ENCODE measurements at places on chromosomes 11 and 22.

GRCh38 chr11:68932358-68932757, 28.7 kb downstream of the IGHMBP2 start:
- DNase-seq, result no peak

DNA sequence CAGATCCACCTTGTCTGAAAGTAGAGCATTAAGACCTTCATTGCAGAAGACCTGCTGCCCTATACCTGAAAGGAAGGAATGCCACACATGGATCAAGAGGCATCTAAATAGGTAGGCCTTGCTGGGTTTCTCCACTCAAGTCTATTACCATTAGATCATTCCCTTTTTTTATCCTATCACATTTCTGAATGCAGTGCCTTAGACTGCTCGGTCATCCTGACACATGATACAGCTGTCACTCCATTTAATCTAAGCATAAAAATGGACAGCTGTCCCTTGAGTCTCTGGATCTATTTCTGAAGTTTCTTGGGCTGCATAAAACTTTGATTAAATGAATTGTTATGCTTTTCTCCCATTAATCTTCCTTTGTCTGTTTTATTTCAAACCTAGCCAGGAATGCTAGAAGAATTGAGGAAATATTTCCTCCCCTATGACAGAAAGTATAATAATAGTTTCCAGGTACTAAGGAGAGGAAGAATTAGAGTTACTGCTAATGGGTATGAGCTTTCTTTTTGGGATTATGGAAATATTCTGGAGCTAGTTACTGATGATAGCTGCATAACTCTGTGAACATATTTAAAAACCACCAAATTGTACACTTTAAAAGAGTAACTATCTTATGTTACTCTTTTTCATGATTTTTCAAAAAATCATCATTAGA, 88.0 kb downstream of the DLG2 start:
- DNase-seq, result no peak

GRCh38 chr22:46852771-46853170, 90.3 kb downstream of the TBC1D22A start:
- DNase-seq, result no peak

- DNase-seq, result no peak
These were observed 82.8 kb downstream of the FLI1 start for GRCh38 chr11:128776424-128777284.

GRCh38 chr11:71342951-71343827, 90.8 kb upstream of the SHANK2 start:
- peak; percentile 33 for DNase-seq

DNA sequence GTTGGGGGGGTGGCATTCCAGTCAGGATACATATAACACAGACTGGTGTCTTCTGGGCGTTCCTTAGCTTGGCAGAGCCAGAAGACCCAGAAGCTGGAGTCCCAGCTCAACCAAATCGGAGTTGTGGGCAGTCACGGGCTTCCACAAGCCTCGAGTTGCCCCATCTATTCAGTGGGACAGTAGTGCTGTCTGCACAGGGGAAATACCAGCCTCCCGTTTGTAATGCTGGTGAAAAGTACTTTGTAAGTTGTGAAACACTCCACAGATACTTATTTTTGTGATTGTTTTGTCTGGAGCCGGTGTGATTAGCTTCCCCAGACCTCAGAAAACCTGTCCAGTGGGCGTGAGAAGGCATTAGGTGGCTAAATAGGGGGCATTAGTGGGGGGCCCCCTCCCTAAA, 13.6 kb downstream of the DGKZ start:
- no peak for DNase-seq

DNA sequence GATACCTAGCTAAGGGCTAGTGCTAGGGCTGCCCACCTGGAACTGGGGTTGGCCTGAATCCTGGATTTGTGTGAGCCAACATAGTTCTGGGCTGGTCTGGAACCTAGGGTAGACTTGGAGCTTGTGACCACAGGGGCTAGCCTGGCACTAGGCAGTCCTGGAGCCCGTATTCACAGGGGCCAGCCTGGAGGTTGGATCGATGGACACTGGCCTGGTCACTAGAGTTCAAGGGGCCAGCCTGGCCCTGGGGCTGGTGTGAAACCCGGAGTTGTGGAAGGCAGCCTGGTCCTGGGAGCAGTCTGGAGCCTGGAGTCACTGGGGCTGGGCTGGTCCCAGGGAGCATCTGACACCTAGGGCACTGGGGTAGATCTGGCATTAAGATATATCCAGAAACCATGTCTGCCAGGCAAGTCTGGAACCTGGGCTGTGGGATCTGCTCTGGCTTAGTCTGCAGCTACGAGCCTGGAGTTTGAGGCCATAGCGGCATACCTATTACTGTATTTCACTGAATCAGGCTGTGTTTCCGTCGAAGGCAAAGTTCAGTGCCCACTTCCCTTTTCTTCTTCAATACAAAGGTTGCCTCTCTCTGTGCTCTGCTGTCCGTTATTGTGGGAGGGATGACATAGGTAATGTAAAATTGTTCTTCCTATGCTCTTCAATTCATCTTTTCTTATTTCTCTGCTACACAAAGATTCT, 9.1 kb upstream of the GLYATL1B start:
- DNase-seq, result no peak

- DNase-seq, result no peak
These were observed 49.8 kb downstream of the NAT10 start for GRCh38 chr11:34155057-34155756.

DNA sequence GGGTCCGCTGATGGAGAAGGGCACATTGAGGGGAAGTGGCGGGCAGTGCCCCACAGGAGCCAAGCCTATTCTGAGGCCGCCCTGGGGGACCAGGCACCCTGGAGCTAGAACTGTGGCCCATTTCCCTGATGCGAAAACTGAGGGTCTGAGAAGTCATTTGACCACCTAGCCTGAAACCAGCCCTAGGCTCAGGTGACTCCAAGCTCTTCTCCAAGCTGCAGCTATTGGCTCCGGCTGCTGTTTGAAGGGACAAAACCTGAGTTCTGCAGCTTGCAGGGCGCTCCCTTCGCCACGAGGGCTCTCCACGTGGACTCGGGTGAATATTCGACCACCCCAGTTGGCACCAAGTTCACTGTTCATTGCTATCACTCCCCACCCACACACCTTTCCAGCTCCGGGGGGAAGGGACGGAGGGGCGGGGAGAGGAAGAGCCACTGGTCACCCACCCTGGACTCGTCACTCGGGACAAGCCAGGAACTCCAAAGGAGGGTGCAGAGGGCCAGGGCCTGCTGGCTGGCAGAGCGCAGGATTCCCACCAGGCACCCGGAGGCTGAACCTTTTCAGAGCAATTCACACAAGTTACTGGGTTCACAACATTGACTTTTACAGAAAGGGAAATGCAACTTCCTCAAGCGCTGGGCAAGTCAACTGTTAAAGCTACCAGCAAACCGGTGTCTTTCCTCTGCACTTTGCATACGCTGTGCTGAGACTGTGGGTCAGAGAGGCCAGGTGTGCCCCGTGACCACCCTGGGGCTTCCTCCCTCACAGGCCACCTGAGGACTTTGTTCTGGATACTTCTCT, 1.1 kb upstream of the RAC2 start:
- DNase-seq, result no peak

- DNase-seq, result no peak
These were observed 1263.6 kb upstream of the RAG2 start for GRCh38 chr11:37861671-37862070.

GRCh38 chr11:45754261-45754709, 50.7 kb upstream of the SLC35C1 start:
- no peak for DNase-seq

GRCh38 chr11:64802370-64803157, 450 bp downstream of the MAP4K2 start:
- no peak for DNase-seq

DNA sequence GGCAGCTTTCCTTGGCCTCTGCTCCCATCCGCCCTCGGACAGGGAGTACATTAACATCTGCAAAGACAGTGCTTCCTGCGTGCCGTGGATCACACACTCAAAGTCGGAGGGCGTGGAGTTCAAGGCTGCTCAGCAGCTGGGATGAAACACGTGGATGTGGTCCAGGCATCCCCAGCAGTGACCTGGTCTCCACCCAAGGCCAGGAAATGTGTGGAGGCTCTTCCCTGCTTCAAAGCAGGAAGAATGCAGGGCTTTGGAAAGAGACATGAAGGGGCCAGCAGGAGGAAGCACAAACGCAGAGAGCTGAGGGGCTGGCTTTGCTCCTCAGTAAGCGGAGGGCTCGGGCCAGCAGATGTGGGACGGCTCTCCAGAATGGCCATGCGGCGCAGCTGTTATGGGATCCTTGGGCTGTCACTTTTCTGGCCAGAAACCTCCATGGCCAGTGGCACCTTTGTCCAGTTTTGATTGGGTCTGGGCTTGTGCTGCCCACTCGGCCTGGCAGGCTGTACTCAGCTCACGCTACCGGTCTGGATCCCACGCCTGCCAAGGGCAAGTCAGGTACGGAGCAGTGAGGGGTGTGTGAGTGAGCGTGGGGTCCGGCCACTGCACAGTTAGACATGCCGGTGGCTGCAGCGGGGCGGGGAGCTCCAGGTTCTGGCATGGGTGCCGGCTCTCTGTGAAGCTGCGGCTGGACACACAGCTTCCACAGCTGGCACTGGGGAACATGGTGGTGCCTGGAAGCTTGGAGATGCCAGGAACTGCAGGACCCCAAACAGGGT, 438.0 kb downstream of the TBC1D22A start:
- DNase-seq, result no peak

GRCh38 chr11:47593934-47594855, at the start of gene C1QTNF4:
TSS of gene C1QTNF4 (minus strand) at chr11:47594411. CDS start at chr11:47590810, 3,601 bp downstream.
- no peak for DNase-seq

- no peak for DNase-seq
These were observed 100.9 kb downstream of the MRTFA start for GRCh38 chr22:40535642-40536041.

DNA sequence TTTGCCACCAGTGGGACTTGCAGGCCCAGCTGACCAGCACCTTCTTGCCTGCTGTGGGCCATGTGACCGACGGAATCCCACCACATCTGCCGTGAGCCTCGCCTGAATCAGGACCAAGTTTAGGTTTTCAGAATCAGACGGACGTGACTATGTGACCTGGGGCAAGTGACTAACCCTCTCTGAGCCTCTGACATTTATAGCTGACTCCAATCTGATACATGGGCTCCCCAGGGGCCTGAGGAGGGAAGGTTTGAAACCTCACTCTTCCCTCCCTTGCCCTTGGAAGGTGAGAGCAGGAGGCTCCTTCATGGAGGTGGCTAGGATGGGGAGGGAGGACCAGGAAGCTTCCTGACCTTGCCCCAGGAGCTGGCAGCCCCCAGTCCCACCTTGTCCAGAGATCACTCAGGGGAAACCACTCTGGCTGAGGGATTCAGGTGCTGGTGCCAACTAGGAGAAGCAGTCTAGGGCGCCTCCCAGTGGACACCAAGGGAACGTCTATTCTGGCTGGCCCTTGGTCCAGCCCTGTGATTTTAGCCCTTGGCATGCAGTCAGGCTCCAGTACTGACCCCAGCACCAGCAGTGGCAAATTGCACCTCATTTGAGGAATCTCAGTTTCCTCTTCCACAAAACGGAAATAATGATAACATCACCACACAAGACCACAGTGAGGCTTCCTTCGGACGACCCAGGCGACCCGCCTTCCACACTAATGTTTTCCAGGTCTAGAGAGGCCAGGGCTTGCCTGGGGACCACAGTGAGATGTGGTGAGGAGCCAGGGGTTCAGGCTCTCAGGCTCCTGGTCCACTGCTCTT, 47.2 kb upstream of the SYT7 start:
- peak; percentile 31 for DNase-seq

- DNase-seq, result no peak
These were observed 20.3 kb upstream of the SLN start for GRCh38 chr11:107731941-107732688.

GRCh38 chr11:61549662-61550568, 31.0 kb downstream of the SYT7 start:
- DNase-seq, result no peak

DNA sequence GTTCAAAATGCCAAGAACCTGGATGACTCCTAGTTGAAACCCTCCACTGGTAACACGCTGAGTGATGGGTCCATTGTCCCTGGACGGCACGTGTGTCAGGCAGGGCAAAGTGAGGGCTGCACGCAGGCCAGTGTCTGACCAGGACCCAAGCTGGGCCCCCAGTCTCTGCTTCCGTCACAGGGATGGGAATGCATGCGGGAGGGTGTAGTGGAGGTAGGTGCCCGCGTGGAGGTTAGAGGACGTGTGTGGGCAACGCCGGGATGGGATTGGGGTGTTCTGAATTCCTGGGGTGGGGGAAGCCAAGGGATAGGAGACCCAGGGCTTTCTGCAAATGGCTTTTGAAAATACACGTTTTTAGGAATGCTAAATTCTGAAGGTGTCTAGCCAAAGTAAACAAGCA, 943.3 kb downstream of the BRD1 start:
- no peak for DNase-seq

GRCh38 chr11:77475206-77475605, 1.3 kb upstream of the PAK1 start:
- DNase-seq, result no peak

GRCh38 chr22:25094579-25094978, 105.1 kb upstream of the CRYBB3 start:
- DNase-seq, result no peak

GRCh38 chr11:62479631-62480201, 60.9 kb downstream of the SCGB1A1 start:
- no peak for DNase-seq

- DNase-seq, result no peak
These were observed 586 bp downstream of the LRP5 start for GRCh38 chr11:68312780-68313573.

DNA sequence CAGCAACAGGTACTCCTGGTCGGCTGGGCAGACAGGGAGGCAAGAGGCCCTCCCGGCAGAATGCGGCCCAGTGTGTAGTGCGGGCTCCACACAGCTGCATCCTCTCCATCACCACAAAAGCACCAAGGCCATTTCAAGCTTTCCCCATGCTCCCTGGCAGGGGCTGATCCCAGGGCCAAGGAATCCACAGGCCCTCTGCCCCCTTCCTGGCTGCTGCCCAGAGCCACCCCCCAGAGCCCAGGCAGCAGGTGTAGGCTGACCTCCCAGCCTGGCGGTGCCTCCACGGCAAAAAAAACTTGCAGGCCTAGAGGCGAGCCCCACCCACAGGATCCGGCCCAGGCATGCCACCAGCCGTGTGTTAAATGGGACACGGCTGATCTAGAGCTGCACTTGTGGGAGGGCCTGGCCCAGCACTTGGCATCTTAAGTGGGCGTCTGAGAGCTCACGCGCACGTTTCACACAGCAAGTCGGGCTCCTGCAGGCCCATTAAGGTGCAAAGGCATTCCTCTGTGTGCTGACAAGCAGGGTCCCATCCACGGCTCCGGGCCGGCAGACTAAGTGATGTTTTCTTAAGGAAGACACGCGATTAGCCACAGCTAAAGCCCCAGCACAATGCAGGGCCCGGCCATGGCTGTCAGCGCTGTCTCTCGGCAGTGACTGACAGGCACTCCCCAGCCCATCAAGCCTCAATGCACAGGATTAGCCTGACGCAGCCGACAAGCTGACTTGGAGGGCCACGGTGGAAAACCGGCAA, 19.8 kb upstream of the GNB1L start:
- no peak for DNase-seq

DNA sequence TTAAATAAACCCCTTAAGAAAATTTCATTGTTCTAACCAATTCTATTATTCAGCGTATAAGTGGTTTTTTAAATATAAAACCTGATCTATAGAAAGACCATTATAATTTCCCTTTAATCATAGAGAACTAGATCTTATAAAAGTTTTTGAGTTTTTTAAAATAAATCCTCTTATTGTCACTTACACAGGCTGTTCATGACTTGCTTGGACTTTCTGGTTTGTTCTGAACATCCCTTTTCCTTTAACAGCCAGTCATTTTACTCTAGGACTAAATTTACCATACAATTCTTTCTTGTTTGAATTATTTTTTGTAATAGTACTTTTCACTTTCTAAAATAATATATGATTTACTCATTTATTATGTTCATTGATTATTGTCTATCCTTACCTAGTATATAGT, 4.7 kb downstream of the NXPE2 start:
- no peak for DNase-seq

All from HS-27A (cell line).